T-helper 2 cell (primary cell): ENCODE measurements at places on chromosomes 1 and 21.
A peak's percentile ranks its signal among the peaks of the same experiment; 100 is the strongest.

GRCh38 chr1:26831059-26831458, 4.6 kb downstream of the ZDHHC18 start:
- DNase-seq: no peak

GRCh38 chr1:161940866-161941591, 82.6 kb downstream of the OLFML2B start:
- DNase-seq: no peak

- no peak for DNase-seq
Observed at GRCh38 chr1:41983451-41983850, 64.7 kb upstream of the HIVEP3 start.

DNA sequence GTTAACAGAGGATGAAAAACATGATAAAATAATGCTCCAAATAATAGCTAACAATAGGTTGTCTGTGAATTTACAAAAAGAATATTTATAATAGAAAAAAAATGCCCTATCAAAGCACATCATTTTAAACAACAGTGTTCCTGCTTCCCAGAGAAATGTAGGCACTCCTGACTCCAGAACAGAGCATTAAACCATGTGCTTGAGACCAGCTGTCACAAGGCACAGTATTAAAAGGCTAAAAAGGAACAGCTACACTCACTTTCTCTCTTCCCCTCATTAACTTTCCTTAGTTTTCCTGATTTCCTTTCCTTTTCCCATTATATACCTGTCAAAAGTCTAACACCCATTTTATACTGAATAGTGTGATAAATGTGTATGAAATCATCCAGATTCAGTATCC, 10.9 kb downstream of the VAV3 start:
- no peak for DNase-seq

- no peak for DNase-seq
Observed at GRCh38 chr21:34886240-34887104, 162.6 kb downstream of the RUNX1 start.

GRCh38 chr1:230735447-230735846, 11.7 kb upstream of the CAPN9 start:
- DNase-seq: no peak

DNA sequence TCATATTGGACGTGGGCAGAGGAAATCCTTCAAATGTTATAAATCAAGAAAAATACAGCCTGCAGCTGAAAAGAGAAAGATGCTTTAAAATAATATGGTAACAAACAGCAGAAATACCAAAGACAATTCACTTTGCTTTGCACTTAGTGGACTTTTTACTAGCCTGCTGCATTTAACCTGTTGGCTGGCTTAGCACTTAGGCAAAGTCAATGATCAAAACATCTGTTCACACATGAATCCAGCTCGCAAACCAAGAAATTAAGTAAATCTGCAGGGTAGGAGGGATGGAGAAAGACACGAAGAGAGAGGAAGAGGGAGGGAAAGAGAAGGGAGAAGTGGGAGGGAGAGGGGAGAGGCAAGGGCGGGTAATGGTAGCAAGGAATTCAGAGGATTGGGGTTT, 103.6 kb upstream of the RAB4A start:
- DNase-seq: no peak

- DNase-seq: no peak
Observed at GRCh38 chr1:57167997-57168396, 202.2 kb upstream of the C8B start.

- peak; percentile 86 for DNase-seq
Observed at GRCh38 chr1:101293461-101294051, 56.7 kb downstream of the S1PR1 start.

- DNase-seq: no peak
Observed at GRCh38 chr1:216749232-216749631, 26.0 kb upstream of the ESRRG start.

DNA sequence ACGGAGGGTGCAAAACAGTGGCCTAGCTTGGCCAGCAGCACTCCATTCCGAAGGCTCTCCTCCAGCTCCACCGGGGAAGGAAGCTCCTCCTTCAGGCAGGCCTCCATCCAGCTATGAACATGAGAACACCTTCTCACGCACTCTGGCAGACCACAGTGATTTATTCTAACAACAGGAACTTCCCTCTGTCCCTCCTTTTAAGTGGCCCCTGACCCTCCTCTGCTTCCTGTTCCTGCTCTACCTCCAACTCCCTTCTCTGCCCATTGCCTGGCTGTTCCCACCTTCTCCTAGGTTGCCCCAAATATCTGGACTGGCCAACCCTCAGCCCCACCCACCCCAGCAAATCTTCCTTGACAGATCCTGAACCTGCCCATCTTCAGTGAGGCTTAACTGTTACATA, 5.9 kb downstream of the IQGAP3 start:
- no peak for DNase-seq

DNA sequence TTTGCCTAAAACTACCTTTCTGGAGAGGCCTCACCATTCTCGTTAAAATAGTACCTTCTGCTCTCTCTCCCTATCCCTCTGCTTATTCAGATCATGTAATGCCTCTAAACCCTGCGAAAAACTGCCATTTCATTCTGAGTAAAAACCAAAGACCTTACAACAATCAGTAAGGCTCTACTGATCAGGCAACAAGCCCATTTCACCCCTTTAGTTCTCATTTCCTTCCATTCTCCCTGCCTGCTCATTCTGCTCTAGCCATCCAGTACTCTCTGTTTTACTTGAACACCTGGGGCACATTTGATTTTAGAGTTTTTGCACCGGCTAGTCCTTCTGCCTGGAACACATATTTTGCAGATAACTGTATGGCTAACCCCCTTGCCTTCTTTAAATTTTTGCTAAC, 187.8 kb downstream of the COQ8A start:
- no peak for DNase-seq

- DNase-seq: no peak
Observed at GRCh38 chr21:26850116-26850643, 5.0 kb upstream of the ADAMTS1 start.

- DNase-seq: no peak
Observed at GRCh38 chr1:51325878-51326755, 4.2 kb downstream of the TTC39A start.

DNA sequence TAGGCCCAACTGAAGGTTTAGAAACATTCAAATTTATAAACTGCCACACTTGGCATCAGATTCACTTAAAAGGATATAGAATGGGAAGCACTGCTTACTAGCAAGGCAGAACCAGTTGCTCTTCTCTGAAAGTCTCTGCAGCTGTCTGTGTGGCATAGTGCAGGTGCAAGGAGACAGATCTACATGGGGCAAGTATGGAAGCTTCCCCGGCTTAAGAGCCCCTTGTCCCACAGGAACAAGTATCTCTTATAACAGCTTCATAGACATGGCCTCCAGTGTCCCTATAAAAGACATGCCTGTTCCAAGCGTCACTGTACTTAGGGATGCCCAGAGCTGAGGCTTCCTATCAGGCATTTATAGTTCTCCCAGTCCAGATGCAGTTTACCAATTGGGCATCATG, 26.5 kb downstream of the ZBTB8B start:
- no peak for DNase-seq

DNA sequence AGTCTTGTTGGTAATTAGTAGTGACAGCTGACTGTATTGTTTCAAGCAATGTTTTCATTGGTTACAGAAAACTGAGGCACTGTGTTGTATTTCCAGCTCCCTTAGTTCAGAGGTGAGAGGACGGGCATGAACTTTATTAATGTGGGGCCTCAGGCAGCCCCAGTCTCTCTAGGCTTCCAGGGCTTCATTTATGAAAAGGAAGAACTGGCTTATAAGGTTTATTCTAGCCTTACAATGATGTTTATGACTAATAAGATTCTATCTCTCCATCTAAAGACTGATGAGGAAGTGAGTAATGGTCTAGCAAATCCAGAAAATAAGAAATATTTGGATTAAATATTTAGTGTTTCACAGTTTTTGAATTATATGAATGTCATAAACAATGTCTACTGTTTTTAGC, 41.5 kb downstream of the CBS start:
- no peak for DNase-seq
